ENCODE measurements at places on chromosomes 6 and 20. TPM values are rescaled to one million over a fixed set of nuclear protein-coding genes. Genes with fewer than 3 reads are reported as not detected.

DNA sequence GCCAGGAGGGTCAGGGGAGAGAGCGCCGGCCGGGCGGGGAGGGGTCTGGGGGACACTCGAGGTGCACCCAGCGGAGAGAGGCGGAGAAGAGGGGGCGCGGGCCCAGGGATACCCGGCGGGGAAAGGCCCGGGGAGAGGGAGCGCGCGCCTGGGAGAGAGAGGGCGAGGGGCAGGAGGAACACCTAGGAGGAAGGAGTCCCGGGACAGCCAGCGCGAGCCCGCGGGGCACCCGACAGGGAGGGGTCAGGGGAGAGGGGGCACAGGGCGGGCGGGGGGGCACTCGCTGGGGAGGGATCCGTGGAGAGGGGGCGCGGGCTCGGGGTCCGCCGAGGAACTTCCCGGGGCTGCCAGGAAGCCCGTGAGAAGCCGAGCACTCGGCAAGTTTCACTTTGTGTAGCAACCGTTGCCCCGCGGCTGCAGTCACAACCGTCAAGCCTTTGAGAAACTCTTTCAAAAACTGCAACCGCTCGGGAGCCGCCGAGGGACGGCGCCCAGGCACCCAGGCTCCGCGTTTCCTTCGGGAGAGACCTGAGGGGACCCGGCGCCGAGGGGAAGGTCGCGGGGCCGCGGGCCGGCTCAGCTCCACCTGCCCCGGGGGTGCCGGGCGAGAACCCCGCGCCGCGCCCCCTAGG is 471 bp downstream of the EZR start:
- no peak for DNase-seq

PGC gene
- not detected for total RNA-seq

DNA sequence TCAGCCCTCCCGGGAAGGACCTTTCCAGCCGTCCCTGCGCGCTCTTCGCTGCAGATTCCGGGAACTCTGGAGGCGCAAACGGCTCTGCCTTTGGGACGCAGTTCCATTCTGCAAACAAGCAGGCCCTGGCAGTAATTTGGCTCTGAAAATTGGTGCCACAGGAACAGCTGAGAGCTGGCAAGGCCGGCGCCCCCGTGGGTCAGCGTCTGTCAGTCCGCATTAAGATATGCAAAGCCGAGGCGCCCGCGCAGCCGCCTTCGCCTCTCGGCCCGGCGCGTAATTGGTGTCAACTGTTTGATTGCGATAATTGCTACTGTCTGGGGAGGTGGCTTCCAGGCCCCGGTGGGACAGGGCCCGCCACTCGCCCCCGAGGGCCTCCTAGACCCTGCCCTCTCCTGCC is 73.6 kb downstream of the NCR2 start:
- no peak for DNase-seq

COX7A2 gene
- total RNA-seq, result 283 TPM

- DNase-seq, result no peak
Measured at GRCh38 chr20:11372876-11373790, 544.6 kb upstream of the BTBD3 start.

SYNE1 gene
- 66.4 TPM for total RNA-seq

DNA sequence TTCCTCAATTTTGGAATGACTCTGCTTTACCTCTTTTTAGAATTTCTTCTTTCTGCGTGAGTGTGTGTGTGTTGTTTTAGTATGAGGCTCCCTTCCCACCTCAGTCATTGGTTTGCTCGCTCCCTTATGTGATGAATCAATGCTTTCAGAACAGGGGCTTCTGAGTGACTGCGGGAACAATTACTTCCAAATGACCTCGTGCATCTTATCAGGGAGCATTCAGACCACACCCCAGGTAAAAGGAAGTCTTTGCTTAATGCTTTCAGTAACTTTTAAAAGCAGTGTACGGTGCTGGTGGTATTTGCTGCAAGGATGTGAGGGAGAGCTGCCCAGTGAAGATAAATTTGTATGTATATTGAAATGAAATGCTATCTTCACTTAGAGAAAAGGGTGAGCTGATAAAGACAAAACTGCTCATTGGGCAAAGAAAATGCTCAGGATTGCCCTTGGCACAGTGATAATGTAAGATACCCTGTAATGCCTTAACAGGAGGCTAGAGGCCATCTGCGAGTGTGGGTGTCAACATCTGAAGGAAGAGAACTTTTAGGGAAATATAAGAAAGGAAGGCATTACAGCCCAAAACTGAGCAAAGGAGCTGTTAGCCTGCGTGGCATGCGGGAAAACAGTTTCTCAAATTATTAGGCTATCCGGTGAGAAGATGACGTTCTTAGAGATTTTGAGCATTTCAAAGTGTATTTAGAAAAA is at the start of gene MLIP:
Gene MLIP, plus strand, starts transcription at position 103 of the 705 bp plus-strand sequence. Its CDS starts 37 bp downstream, at position 140.
- DNase-seq, result no peak

GRCh38 chr6:41832263-41832662 is 44.8 kb downstream of the TOMM6 start:
- no peak for DNase-seq

GJA10 gene
- not detected for total RNA-seq

GRCh38 chr6:21325201-21325856 is 268.2 kb upstream of the SOX4 start:
- DNase-seq, result no peak

HFE gene
- 7.3 TPM for total RNA-seq

GRCh38 chr6:167495506-167496401 is 170.9 kb downstream of the TTLL2 start:
- no peak for DNase-seq

- no peak for DNase-seq
Measured at GRCh38 chr6:43728586-43728985, 41.0 kb upstream of the MRPS18A start.

DNA sequence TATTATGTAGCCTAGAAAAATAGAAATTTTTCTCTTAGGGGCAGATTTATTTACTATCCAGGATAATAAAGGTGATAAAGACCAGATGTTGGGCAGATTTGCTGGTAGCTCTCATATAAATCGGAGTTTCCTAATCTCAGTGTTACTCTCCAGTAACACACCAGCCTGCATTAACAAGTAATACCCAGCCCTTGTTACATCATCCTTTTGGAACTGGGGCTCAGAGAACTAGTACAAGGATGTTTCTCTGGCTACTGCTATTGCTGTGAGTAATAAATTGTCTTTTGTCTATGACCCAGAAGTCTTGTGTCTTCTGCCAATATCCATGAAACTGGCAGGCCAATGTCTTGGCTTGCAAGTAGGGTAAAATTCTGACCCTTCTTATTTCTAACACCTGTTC is 16.8 kb downstream of the TPD52L1 start:
- no peak for DNase-seq

OLIG3 gene
- total RNA-seq, result not detected

UNC5CL gene
- 1.1 TPM for total RNA-seq

- DNase-seq, result no peak
Measured at GRCh38 chr6:112795316-112795715, 448.2 kb downstream of the RFPL4B start.

GRCh38 chr20:47318586-47319516 is 37.6 kb downstream of the ZMYND8 start:
- DNase-seq, result no peak

GRCh38 chr6:136289327-136289578 is 393 bp downstream of the BCLAF1 start:
- DNase-seq, result peak; percentile 68

DNA sequence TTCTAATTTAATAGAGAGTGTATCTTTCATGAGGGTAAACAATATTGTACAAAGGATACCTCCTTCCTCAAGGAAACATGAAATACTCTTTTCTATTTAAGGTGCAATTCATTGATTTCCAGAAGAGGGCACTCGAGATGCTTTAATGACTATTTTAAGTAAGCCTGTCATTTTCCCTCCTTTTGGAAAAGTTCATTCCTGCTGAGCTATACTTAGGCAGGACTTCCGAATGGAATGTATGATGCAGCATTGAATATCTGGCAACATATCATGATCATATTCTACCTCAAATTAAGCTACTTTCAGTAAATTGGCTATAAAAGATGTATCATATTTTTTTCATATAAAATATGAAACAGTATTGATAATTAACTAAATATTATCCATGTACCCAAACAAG is 5.0 kb downstream of the DST start:
- DNase-seq, result no peak

ESR1 gene
- total RNA-seq, result not detected

- no peak for DNase-seq
Measured at GRCh38 chr6:44782892-44783291, 395.4 kb downstream of the CDC5L start.

TRIM15 gene
- not detected for total RNA-seq

DNA sequence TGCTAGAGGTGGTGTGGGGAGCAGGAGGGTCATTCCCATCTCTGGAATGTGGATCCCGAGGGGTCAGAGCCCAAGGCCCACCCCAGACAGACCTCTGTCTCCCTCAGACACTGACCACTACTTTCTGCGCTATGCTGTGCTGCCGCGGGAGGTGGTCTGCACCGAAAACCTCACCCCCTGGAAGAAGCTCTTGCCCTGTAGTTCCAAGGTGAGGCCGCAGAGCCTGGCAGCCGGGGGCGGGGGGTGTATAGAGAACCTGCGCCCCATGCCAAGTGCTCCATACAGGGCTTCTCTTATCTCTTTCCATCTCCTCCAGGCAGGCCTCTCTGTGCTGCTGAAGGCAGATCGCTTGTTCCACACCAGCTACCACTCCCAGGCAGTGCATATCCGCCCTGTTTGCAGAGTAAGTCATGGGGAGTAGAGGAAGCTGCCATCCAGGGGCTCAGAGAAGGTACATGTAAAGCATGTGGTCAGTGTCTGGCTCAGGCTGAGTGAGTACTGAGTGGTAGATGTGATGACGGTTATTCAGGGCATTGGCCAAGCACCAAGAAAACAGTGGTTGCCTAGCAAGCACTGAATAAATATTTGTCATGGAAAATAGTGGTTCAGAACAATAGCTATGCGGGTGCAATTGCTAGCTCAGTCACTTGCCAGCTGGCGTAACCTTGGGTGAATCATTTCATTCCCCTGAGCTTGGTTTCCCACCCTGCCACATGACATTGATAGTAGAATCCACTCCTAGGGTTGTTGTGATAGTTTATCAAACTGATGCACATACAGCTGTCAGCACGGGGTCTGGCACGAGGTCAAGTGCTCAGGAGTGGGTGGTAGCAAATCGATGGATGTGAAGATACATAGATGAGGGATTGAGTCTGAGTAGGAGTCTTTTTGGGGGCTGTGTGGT is 3.5 kb downstream of the PIGT start:
- DNase-seq, result no peak

SLC22A1 gene
- 0.53 TPM for total RNA-seq

Data from esophagus squamous epithelium (tissue), 5 donors.